ENCODE measurements at places on chromosomes 2 and 18.

DNA sequence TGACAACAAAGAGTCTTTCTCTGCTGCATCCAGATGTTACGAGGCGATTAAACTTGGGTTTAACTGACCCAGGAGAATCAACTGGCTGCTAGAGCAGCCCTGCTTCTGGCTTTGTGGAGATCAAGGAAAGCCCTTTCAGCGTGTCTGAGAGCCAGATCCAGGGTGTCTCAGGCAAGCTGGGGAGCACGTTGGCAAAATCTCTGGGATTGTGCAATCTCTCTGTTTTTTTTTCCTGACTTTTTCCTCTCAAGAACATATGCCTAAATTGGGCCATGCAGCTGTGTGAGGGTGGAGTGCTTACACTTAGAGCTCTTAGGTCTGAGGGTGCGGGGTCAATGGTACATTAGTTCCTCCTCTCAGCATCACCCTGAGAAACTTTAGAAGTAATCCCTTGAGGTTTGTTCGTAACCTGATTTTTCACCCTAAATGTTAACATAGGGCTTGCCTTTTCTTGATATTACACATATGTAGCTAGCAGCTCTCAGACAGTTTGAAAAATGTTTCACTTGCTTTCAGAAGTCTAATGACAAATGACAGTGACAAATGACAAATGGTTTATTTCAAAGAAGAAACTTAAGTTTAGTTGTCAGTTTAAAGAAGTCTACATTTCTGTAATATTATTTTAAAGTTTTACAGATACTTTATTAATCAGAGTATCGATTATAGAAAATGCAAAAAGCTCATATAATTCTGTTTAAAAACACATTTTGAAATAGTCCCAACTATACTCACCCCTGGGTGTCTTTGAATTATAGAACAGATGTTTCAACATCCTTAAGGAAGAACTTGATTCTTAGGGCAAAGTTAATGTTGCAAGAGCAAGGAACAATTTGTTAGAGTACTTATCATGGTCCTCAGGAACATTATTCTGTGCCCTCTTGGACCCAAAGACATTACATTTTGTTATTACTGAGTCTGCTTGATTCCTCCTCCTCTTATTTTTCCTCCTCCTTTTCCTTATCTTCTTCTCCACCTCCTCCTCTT is 38.4 kb upstream of the ZSWIM2 start:
- ATAC-seq: peak; percentile 74
- peak overlapping the region; percentile 15 for H3K27ac ChIP-seq
- H3K4me1 ChIP-seq: peaks cover 5% of the 10 kb centered on the region
- no peak overlapping the region for H3K4me3 ChIP-seq
- H3K36me3 ChIP-seq: no peaks in the 10 kb centered on the region

DNA sequence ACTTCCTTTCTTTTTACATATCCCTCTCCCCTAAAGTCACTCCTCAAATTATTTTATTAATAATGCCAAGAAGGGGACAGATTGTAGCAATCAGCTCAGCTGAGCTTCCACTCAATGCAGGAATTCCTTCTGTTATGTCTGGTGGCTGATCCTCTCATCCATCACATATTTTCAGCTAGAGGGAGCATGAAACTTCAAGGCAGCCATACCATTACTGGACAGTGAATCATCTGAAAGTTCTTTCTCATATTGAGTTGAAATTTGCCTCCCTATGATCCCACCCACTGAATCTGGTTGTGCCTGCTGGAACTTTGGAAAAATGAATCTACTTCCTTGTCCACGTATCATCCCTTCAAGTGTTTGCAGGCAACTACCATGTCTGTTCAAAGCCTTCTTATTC is 11.2 kb downstream of the ZNF385B start:
- no peak for ATAC-seq
- no peaks in the 10 kb centered on the region for H3K4me1 ChIP-seq
- H3K27me3 ChIP-seq: no peaks in the 10 kb centered on the region
- no peaks in the 10 kb centered on the region for H3K36me3 ChIP-seq

GRCh38 chr2:203705178-203705577 is 1.3 kb upstream of the CD28 start:
- no peak overlapping the region for H3K27ac ChIP-seq
- H3K27me3 ChIP-seq: no peaks in the 10 kb centered on the region
- no peak overlapping the region for H3K4me3 ChIP-seq
- H3K4me1 ChIP-seq: no peaks in the 10 kb centered on the region
- ATAC-seq: no peak
- no peaks in the 10 kb centered on the region for H3K36me3 ChIP-seq

DNA sequence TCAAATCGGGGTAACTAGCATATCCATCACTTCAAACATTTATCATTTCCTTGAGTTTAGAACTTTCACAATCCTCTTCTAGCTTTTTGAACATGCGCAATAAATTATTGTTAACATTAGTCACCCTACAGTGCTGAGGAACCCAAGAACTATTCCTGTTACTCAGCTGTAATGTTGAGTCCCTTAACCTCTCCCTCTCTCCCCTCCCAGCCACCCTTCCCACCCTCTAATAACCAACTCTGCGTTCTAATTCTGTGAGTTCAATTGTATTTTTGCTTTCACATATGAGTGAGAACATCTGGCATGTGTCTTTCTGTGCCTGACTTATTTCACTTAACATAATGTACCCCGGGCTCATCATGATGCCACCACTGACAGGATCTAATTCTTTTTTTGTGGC is 78.6 kb upstream of the RANBP2 start:
- no peak for ATAC-seq
- H3K4me3 ChIP-seq: no peak overlapping the region

GRCh38 chr2:119950966-119951365 is 61.9 kb upstream of the EPB41L5 start:
- no peak overlapping the region for H3K4me3 ChIP-seq
- H3K4me1 ChIP-seq: no peaks in the 10 kb centered on the region
- ATAC-seq: peak; percentile 63

GRCh38 chr2:58893656-58894351 is 652.7 kb upstream of the FANCL start:
- ATAC-seq: no peak
- H3K27me3 ChIP-seq: no peaks in the 10 kb centered on the region
- no peaks in the 10 kb centered on the region for H3K36me3 ChIP-seq
- no peaks in the 10 kb centered on the region for H3K4me1 ChIP-seq

- no peak overlapping the region for H3K4me3 ChIP-seq
- no peak overlapping the region for H3K27ac ChIP-seq
- H3K4me1 ChIP-seq: no peaks in the 10 kb centered on the region
Measured at GRCh38 chr18:60987963-60988362, 345.3 kb upstream of the CDH20 start.

DNA sequence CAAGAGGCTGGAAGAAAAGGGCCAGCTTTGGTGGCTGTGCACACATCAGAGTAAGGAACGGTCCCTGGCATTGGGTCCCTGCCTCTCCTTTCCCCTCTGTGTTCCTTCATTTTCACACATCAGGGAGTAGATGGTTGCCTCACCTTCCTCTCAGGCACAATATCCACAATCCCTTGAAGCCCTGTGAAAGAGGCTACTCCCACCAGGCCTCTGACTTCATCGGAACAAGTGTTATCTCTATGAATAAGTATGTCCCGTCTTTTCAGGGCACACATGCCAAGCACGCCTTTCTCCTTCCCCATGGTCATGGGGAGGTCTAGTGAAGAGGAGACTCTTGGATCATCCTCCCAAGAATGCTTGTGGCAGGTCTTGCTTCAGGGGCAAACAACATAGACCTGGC is 61.2 kb upstream of the LMAN1 start:
- H3K4me1 ChIP-seq: peaks cover 7% of the 10 kb centered on the region
- no peak overlapping the region for H3K4me3 ChIP-seq
- H3K27ac ChIP-seq: no peak overlapping the region
- no peaks in the 10 kb centered on the region for H3K36me3 ChIP-seq
- ATAC-seq: no peak
- peaks cover 12% of the 10 kb centered on the region for H3K27me3 ChIP-seq

DNA sequence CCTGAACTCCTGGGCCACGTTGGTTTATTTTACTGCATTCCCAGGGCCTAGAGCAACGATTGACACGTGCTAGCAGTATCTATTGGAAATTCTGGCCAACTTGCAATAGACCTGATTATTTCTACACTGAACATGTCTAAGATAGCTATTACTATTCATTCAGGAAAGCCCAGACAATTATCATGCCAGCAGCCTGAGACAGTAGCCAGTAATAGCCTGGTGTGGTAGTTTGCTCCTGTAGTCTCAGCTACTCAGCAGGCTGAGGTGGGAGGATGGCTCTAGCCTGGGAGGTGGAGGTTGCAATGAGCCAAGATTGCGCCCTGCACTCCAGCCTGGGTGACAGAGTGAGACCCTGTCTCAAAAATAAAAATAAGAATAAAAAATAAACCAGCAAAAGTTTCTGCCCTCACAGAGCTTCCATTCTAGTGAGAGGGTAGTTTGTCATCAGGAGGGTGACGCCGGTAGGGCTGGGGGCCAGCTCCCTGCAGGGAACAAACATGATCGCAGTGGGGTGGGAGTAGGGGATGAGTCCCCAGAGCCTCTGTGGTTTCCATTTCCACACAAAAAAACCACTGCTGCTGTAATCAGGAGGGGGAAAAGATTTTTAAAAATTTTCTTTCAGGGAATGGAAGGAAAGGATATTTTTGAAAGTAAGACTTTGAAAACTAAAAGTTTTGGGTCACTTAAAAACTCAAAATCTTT is 4.3 kb downstream of the CASP8 start:
- peaks cover 24% of the 10 kb centered on the region for H3K36me3 ChIP-seq
- no peaks in the 10 kb centered on the region for H3K27me3 ChIP-seq
- H3K27ac ChIP-seq: no peak overlapping the region
- no peak overlapping the region for H3K4me3 ChIP-seq

GRCh38 chr18:22838639-22839277 is 94.4 kb upstream of the RBBP8 start:
- no peak overlapping the region for H3K4me3 ChIP-seq
- no peak for ATAC-seq
- H3K4me1 ChIP-seq: no peaks in the 10 kb centered on the region

DNA sequence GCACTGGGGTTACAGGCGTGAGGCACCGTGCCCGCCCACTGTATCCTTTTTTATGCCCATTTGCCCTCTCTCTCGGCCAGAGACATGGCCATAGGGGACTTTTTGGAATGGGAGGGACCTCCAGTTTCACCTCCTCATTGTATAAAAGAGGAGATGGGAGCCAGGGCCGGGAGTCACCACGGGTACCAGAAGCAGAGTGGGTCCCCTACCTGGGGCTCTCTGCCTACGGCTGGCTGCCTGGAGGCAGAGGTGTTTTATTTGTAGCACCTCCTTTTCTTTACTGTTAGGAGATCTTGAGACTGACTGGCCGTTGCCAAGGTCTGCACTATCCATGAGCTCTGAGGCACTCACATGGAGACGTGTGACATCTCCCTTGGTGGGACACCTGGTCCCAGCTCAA is 162.8 kb downstream of the LDLRAD4 start:
- H3K27ac ChIP-seq: peak overlapping the region; percentile 82
- ATAC-seq: no peak
- H3K36me3 ChIP-seq: no peaks in the 10 kb centered on the region
- H3K27me3 ChIP-seq: no peaks in the 10 kb centered on the region

- no peak for ATAC-seq
- H3K4me3 ChIP-seq: no peak overlapping the region
- H3K27ac ChIP-seq: no peak overlapping the region
- no peaks in the 10 kb centered on the region for H3K36me3 ChIP-seq
- no peaks in the 10 kb centered on the region for H3K4me1 ChIP-seq
Measured at GRCh38 chr18:23196119-23197007, 61.1 kb downstream of the CABLES1 start.

- no peaks in the 10 kb centered on the region for H3K4me1 ChIP-seq
- H3K27ac ChIP-seq: no peak overlapping the region
- H3K27me3 ChIP-seq: peaks cover 5% of the 10 kb centered on the region
Measured at GRCh38 chr18:70368903-70369302, 80.1 kb downstream of the SOCS6 start.

GRCh38 chr18:21632393-21632792 is 20.3 kb downstream of the SNRPD1 start:
- H3K4me1 ChIP-seq: no peaks in the 10 kb centered on the region
- ATAC-seq: no peak
- H3K27ac ChIP-seq: no peak overlapping the region
- H3K36me3 ChIP-seq: peaks cover 67% of the 10 kb centered on the region
- H3K27me3 ChIP-seq: no peaks in the 10 kb centered on the region
- no peak overlapping the region for H3K4me3 ChIP-seq

DNA sequence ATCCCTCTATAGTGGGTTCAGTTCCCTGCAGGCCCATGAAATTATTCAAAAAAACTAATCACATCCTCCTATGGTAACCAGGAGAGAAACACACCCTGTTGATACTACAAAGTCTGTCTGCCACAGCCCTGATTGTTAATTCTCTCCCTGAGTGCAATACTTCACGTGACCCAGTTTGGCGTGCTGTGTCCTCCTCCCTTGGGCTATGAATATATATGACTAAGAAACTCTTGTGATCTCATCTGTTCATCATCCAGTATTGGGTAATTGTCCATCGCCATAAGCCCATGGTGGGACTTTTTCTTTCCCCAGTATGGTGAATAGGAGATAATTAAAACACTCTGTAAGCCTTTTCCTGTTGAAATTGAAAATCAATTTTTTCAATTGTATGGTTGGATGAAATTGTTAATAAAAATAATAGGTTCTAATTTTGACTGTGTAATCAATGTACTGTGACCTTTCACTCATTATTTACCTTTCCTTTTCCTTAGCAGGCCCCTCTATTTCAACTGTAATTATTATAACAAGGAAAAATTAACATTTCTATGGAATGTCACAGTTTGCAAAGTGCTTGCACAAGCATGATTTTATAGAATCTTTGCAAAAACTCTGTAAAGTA is 1822.6 kb downstream of the SUCLG1 start:
- no peaks in the 10 kb centered on the region for H3K36me3 ChIP-seq
- H3K27ac ChIP-seq: no peak overlapping the region
- ATAC-seq: no peak

DNA sequence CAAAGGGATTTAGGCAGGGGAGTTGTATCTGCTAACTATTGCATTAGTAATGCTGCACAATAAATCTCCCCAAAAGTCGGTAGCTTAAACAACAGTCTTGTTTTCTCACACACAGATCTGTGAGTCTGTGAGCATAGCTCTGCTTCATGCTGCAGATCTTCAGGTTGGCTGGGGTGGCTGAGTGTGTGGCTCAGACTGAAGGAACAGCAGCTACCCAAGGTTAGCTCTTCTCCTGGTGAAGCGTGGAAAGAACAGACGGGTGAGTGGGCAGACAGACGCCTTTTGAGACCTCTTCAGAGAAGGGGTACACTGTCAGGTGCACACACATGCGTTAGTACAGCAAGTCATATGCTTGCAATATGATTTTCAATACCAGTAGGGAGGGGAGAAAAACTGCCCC is 3.9 kb upstream of the CCDC85A start:
- H3K4me3 ChIP-seq: no peak overlapping the region
- no peak for ATAC-seq
- H3K36me3 ChIP-seq: no peaks in the 10 kb centered on the region
- peaks cover 14% of the 10 kb centered on the region for H3K4me1 ChIP-seq
- peaks cover 92% of the 10 kb centered on the region for H3K27me3 ChIP-seq

- no peak overlapping the region for H3K4me3 ChIP-seq
- H3K36me3 ChIP-seq: no peaks in the 10 kb centered on the region
- H3K27ac ChIP-seq: peak overlapping the region; percentile 82
- no peak for ATAC-seq
- H3K27me3 ChIP-seq: no peaks in the 10 kb centered on the region
- H3K4me1 ChIP-seq: no peaks in the 10 kb centered on the region
Measured at GRCh38 chr2:88167740-88168139, 2.4 kb upstream of the THNSL2 start.

GRCh38 chr2:71720283-71720560 is 266.9 kb downstream of the DYSF start:
- no peak for ATAC-seq
- no peaks in the 10 kb centered on the region for H3K36me3 ChIP-seq
- peak overlapping the region; percentile 26 for H3K27ac ChIP-seq
- H3K4me1 ChIP-seq: peaks cover 52% of the 10 kb centered on the region
- H3K4me3 ChIP-seq: no peak overlapping the region

- no peaks in the 10 kb centered on the region for H3K27me3 ChIP-seq
- peak overlapping the region; percentile 53 for H3K27ac ChIP-seq
- no peak overlapping the region for H3K4me3 ChIP-seq
Measured at GRCh38 chr2:54523324-54523959, 67.3 kb downstream of the SPTBN1 start.

Measured in gastroesophageal sphincter (tissue), 4 donors.